Stimulated activated CD8-positive, alpha-beta memory T cell treated with anti-CD3 and anti-CD28 coated beads, Interleukin-4, amount 100 ng/mL, for 1 hour (primary cell): ENCODE measurements at places on chromosomes 4 and X.

DNA sequence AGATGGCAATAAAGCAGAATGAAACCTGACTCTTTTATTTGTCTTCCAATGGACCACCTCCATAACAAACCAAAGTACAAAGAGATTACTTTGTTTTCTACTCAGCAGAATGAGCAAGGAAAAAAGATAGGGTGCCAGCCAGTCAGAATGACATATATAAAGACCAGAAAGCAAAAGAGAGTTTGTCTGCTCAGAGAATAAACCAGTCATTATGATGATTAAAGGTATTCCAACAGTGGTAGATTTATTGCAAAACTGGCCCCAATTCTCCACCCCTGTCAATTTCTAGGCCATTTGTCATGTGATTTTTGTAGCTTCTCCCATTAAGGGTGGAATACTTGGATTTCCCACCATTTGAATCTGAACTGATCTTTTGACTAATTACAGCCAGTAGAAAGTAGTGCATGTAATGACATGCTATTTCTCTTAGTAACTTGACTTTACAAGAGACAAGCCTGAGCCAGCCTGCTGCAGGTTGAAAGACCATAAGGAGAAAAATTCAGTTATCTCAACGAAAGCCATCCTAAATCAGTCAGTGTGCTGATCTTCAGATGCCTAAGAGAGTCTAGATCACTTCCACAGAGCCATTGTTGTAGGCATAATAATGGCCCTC is 203.1 kb downstream of the EPHA5 start:
- DNase-seq = no peak

DNA sequence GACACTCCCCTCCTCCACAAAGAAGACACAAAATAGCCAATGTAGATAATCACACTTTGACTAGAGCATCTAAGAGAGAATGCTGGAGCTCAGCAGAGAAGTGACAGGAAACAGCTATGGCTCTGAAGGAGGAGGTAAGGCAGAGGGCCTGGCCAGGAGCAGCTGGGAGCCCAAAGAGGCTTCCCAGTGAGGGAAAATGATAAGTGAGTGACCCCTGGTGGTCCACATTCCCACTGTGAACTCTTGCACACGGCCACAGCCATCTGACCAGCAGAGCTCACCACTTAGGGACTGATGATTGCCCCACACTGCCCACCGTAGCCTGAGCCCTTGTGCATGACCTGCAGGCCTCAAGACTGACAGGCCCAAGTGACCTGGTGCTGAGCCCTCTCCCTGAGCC is 162.7 kb upstream of the GALNTL6 start:
- no peak for DNase-seq

GRCh38 chr4:683982-684622 is 4.8 kb downstream of the SLC49A3 start:
- no peak for DNase-seq

DNA sequence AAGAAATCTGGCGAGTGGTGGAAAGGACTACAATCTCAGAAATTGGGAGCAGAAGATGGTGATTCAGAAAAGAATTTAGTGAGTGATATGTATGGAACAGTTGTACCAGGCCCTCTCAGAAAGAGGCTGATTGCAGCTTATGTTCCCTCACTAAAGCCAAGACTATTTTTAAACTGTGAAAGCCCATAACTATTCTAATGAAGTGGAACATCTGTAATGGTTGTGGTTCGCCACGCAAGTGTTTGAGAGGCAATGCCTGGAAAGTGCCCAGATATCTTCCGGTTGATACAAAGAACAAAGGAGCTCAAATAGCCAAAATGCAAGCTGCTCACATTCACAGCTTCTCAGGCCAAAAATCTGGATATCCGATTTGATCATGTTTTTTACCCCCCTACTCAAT is 1250.7 kb downstream of the RAPGEF2 start:
- no peak for DNase-seq

GRCh38 chr4:130306566-130306965 is 1210.6 kb downstream of the C4orf33 start:
- no peak for DNase-seq

- no peak for DNase-seq
Measured at GRCh38 chrX:141467442-141467841, 117.1 kb downstream of the SPANXA1 start.

- DNase-seq = no peak
Measured at GRCh38 chr4:93981594-93981993, 153.0 kb downstream of the ATOH1 start.

DNA sequence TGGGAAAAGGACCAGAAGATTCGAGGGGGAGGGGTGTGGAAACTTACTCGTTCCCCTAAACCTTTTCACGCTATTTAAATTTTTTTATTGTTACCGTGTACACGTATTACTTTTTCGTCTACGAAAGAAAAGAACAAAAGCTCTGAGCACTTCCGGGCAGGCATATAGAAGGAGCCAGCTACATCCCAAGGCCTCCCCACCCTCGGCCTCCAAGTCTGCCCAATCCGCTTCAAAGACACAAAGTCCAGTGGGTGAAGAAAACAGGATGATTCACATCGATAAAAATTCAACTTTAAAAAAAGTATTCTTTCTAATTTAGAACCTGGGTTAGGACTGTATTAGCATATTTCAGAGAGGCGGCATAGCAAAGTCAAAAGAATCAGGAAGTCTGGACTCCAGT is 23.1 kb downstream of the SEL1L3 start:
- DNase-seq = no peak
